ENCODE measurements at places on chromosomes 2 and 18. TPM values are rescaled to one million over a fixed set of nuclear protein-coding genes. Genes with fewer than 3 reads are reported as not detected.

ALLC gene
- not detected for polyA plus RNA-seq

CNTNAP5 gene
- polyA plus RNA-seq = not detected

DNA sequence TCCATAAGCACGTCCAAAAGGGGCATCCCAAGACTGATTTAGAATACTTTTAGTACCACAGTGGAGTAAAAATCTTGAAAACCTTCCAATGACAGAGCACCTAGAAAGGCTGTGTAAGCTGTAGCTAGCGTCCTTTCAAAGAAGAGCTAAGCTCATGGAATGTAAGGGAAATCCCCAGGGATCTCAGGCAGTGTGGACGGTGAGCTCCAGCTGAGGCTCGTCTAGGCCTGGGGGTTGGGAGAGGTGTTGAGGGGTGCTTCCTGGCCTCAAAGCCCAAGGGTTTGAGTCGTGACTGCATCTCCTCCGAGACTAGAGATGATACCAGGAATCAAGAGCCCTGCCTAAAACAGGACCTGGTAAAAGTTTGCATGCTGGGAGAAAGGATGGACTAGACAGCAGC is 7.6 kb downstream of the CTIF start:
- no peak for DNase-seq
- H3K27me3 ChIP-seq = no peaks in the 10 kb centered on the region
- no peaks in the 10 kb centered on the region for H3K36me3 ChIP-seq

DNA sequence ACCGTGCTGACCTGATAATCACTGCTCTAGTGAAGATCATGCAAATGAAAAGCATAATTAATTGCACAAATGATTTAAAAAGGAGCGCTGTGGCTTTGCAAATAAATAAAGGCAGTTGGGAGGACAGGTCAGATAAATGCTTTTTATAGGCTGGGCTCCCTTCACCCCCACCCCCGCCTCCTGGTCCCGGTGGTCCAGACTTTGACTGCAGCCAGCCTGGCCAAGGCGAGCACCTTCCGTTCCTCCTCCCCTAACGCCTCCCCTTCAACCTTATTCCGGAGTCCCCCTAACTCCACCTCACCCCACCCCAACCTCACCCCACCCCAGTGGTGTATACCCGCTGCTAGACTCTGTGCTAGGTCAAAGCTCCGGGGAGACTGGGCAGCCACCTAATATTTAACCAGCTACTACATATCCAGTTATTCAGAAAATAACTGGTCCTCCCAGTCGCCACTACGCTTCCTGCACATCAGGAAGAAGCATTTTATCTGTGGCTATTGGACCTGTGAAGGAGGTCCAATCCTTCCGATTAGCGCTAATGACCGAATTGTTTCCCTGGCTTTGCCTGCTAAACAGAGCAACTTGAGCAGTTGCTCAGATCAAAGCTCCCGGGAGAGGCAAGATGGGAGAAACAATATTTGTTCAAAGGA is 3.7 kb upstream of the SP9 start:
- DNase-seq = no peak
- no peak overlapping the region for H3K4me3 ChIP-seq
- peaks cover 100% of the 10 kb centered on the region for H3K27me3 ChIP-seq
- peaks cover 60% of the 10 kb centered on the region for H3K4me1 ChIP-seq
- no peaks in the 10 kb centered on the region for H3K36me3 ChIP-seq

DNA sequence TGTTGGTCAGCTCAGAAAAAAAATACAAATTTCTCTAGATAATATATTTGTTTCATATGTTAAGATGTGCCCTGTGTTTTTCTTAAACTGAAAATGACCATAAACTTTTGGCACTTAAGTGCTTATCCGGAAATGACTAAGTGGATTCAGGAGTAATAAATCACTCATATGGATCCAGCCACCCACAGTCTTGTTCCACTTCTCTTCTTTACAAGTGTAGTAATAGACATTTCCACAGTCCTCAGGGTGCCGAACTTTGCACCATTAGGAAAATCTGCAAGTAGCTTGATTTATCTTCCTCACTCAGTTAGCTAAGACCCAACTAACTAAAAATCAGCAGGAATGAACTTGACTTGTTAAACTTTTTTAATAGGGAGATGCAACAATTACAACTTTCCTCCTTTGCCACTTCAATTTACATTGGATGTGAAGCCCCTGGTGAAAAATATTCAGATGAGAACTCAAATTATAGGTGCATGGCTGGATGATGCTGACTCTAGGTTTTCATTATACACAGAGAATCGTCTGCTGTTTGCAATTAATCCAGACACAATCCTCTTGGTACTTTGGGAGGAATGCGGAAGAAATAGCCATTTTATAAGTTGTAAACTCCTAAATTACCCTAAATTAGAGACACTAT is 322.5 kb downstream of the ARHGAP15 start:
- H3K27me3 ChIP-seq = no peaks in the 10 kb centered on the region
- no peak overlapping the region for H3K27ac ChIP-seq
- no peak overlapping the region for H3K4me3 ChIP-seq

GRCh38 chr18:43022874-43023273 is 92.6 kb downstream of the RIT2 start:
- no peaks in the 10 kb centered on the region for H3K27me3 ChIP-seq
- no peaks in the 10 kb centered on the region for H3K4me1 ChIP-seq
- no peak overlapping the region for H3K4me3 ChIP-seq
- no peak for DNase-seq

DNA sequence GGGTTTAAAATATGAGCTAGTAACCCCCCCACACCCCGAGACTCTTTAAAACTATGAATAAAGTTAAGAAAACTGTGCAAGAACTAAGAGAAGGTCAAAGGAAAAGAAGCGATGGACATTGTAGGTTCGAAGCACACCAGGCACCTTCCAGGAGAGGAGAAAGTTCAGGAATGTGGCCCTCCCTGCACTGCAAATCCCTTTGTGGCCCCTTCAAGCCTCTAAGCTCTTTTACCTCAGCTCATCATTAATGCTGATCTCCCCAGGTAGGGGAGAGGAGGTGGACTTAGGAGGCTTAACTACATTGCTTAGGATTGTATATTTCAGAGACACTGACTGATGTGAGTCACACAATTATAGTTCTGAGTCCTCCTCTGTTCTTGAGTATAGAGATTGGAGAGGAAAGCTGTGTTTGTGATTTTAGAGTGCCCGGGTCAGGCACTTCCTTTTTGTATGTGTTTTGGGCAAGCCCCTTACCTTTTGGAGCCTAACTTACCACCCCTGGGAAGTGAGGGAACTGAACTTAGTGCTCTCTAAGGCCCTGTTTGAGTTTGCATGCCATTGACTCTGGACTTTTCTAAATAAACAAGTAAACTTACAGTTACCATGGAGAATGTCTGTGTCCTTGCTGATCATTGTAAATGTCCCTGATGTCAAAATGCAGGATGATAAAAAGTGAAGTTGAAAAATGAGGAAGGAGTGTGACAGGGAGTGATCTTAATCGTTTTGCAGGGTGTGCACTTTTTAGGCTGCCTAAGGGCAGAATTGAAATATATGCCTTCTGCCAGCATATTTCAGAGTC is 140.8 kb upstream of the ZEB2 start:
- H3K36me3 ChIP-seq = no peaks in the 10 kb centered on the region
- H3K27ac ChIP-seq = peak overlapping the region; percentile 100
- peaks cover 71% of the 10 kb centered on the region for H3K4me1 ChIP-seq
- peak; percentile 94 for DNase-seq
- no peak overlapping the region for H3K4me3 ChIP-seq

DNA sequence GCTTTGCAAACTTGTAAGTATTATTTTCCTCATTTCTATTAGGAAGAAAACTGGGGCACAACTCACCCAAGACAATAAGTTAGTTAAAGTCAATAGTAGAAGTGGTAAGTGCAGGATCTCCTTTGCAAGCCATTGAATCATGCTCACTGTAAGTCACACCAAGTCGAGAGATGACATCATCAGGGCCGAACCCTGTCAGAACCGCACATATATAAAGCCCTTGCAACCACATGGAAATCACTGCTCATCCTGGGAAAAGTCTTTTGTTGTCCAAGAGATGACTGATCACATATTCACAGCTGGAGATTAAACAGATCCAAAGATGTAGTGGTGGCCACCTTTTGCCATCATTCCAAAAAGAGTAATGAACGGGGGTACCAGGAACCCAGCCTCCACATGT is 484.8 kb upstream of the ID2 start:
- peaks cover 27% of the 10 kb centered on the region for H3K4me1 ChIP-seq
- no peaks in the 10 kb centered on the region for H3K27me3 ChIP-seq
- no peaks in the 10 kb centered on the region for H3K36me3 ChIP-seq
- DNase-seq = no peak

DNA sequence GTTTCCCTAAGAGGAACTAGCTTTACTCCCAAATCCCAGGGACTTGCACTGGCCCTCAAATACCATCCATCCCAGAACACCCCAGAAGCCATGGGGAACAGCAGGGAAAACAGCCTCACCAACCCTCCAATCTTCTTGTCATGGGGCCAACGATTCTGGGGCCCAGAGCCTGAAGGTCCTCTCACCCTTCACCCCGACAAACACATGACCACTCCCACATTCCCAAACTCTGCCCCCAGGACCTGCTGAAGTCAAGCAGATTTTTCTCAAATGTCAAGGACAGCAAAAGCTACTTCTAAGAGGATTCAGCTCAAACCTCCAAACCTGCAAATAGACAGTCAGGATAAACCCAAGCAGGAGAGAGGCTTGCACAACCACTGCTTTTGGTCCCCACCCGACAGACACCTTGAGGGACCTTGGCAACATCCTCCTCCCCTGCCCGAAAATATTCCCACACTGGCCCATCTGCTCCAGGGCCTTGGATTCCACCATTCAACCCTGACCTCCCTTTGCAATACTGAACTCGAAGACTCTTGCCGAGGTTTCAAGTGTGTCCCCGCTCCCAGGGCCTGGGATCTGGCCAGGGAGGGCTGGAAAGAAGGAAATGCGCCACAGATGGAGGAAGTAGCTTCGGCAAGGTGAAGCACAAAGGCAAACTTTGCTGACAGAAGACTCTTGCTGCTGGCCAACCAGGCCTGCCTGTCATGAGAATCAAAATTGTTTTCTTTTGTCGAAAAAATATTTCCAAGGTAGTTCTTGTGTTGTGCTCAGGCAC is 143.3 kb downstream of the ZFP36L2 start:
- peaks cover 62% of the 10 kb centered on the region for H3K4me1 ChIP-seq
- no peaks in the 10 kb centered on the region for H3K27me3 ChIP-seq
- DNase-seq = no peak
- no peak overlapping the region for H3K4me3 ChIP-seq
- no peaks in the 10 kb centered on the region for H3K36me3 ChIP-seq
- H3K27ac ChIP-seq = no peak overlapping the region

GRCh38 chr2:230828272-230828961 is 36.3 kb upstream of the ITM2C start:
- H3K27me3 ChIP-seq = peaks cover 21% of the 10 kb centered on the region
- H3K4me1 ChIP-seq = peaks cover 7% of the 10 kb centered on the region
- H3K36me3 ChIP-seq = no peaks in the 10 kb centered on the region
- H3K27ac ChIP-seq = no peak overlapping the region

DNA sequence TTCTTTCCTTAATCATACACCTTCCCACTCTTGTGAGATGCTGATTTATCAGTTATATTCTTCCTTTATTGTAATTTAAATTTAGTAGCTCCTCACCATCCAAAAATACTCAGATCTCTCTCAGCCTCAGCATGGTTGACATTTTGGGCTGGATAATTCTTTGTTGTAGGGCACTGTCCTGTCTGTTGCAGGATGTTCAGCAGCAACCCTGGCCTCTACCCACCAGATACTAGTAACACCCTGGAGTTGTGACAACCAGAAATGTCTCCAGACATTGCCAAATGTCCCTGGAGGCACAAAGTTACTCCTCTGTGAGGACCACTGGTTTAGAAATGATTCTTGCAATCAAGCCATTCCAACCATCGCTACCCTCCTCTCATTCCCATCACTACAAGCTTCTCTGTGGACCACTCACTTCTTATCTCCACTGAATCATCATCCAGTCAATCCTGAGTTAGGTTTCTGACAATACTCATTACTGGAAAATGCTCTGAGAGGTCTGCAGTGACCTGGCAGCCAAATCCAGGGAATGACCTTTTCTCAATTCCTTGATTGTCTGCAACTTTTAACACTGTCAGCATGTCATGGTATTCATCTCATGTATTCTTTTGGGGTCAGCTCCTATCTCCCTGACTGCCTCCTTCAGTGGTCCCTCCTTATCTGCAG is 43.3 kb downstream of the OSBPL6 start:
- no peaks in the 10 kb centered on the region for H3K4me1 ChIP-seq
- no peaks in the 10 kb centered on the region for H3K36me3 ChIP-seq
- DNase-seq = no peak
- H3K27me3 ChIP-seq = no peaks in the 10 kb centered on the region
- H3K27ac ChIP-seq = no peak overlapping the region
- H3K4me3 ChIP-seq = no peak overlapping the region

- no peaks in the 10 kb centered on the region for H3K27me3 ChIP-seq
- H3K36me3 ChIP-seq = no peaks in the 10 kb centered on the region
- DNase-seq = no peak
- H3K27ac ChIP-seq = peak overlapping the region; percentile 12
- H3K4me3 ChIP-seq = no peak overlapping the region
- peaks cover 31% of the 10 kb centered on the region for H3K4me1 ChIP-seq
Observed at GRCh38 chr2:157469726-157470125, 25.8 kb upstream of the CYTIP start.

DNA sequence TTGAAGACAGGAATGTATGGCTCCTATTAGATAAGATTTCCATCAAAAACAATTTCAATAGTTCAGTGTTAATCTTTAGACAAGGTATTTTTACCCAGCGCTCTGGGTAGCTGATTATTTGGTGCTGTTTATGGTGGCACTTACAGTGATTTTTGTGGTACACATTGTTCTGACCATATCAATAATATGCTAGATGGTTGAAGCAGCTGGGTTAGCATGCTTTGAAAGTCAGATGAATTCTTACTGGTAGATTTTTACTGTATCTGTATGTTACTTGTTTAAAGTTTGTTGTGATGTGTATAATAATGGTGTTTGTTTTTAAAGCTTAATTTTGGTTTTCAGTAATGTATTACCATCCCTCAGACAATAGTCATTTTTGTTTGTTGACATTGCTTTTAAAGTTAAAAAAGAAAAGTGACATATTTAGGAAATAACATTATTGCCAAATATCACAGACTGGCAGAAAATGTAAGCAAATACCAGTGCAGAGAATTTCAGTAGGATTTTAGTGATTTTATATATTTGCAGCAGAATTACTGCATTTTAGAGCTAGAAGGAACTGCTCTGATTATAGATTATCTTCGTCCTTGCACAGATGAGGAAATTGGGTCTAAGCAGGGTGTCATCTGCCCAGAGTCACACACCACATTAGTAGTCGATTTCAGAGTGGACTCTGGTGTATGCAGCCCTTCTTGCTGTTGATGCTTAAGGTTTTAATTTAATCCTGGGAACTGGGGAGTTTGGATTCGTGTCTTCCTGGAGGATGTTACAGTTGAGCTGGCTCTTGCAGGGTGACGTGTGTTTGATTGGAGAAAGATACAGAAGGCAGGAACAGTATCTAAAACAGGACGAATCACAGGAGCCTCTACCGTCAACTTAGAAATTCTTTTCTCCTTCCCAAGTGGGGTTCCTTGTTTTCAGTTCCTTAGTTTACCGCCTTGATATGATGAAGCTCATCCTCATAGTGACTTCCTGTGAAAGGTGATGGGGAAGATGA is 6.6 kb downstream of the SOCS6 start:
- H3K4me3 ChIP-seq = no peak overlapping the region
- peaks cover 37% of the 10 kb centered on the region for H3K4me1 ChIP-seq
- no peak overlapping the region for H3K27ac ChIP-seq
- no peaks in the 10 kb centered on the region for H3K27me3 ChIP-seq

Data from CD14-positive monocyte (primary cell).